RKO (cell line): ENCODE measurements at places on chromosomes 11 and 22.

DNA sequence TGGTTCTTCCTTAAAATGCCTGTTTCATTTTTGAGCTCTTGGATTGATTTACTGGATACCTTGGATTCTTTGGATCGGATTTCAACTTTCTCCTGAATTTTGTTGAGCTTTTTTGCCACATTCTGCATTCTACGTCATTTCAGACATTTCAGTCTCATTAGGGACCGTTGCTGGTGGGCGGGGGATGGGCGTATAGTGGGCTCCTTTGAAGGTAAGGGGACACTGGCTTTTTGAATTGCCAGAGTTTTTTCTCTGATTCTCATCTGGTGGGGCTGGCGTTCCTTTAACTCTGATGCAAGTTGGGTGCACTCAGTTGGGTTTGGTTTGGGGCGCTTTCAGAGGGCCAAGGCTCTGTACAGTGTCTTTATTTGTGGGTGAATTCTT is 216.5 kb downstream of the DYNC2H1 start:
- DNase-seq, result no peak

- DNase-seq, result no peak
Observed at GRCh38 chr11:72951888-72952287, 137.7 kb downstream of the ATG16L2 start.

- DNase-seq, result no peak
Observed at GRCh38 chr11:34846467-34846866, 69.7 kb downstream of the APIP start.

DNA sequence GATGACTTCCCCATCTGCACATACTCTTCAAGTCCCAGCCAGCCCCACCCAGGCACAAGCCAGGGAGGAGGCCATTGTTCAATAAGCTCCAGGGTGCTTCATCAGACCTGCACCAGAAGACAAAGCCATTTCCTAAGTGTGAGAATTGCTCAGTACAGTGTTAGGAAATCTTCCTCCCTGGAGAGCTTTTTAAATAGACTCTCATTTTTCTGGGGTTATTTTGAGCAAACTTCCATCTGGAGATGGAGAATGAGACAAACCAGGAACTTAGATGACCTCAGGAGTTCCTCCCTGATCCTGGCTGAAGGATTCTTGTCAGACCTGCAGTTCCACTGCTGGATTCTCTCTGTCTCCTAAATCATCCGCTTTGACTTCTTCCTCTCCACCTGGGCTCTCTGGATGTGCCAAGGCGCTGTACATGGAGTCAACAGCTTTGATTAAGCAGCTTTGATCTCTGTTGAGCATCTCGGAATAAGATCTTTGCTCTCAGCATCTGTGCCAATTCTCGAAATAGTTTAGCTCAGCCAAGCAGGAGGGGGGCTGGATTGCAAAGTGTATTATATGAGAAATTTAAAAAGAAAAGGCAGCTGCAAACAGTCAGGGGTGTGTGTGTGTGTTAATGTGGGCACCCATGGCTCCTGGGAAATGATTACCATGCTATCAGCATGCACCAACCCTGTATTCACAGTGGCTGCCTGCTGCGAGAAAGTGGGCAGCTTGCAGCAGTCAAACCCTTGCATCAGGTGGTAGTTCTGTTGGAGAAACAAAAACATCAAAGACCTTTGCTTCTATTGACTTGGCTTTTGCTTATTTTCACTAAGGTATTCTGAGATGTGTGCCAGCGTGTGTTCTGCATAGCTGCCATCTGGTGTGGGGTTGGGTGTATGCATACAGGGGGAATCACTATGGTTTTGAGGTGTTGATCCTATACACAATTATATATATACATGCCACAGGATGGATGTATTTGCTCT is 70.2 kb upstream of the NAV2 start:
- DNase-seq, result no peak

GRCh38 chr11:46456269-46457001 is 64.9 kb upstream of the CHRM4 start:
- DNase-seq, result no peak

DNA sequence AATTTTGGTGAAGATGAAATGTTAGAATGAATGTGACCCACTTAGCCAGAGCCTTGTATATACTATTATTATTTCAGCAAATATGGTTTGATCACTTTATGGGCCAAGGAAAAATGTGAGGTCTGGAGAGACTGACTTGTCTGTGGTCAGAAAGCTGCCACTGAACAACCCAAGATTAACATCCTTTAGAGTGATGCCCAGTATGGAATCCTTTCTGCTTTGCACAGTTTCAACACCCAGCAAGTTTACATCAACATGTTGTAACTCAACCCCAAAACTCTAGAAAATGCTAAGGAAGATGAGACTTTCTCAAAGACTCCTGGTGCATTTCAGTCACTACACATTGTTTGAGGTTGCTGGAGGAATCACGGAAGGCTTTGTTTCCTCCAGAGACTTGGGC is 107.7 kb downstream of the SNX19 start:
- no peak for DNase-seq

DNA sequence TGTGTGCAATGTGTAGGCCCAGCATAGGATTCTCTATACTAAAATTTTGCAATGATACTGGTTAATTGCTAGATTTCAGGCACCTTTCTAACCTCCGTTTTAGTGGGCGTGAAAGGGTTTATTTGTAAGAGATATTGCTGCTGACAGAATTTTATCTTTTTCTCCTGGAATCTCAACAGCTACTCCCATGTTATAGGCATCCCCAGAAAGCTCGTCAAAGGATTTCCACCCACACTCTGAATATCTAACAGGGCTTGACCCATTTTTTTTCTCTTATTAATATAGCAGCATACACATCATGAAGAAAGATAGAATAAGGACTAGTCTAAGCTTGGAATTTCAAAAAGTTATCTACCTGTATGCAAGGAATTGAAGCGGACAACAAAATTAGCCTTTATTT is 124.5 kb downstream of the METTL15 start:
- DNase-seq, result no peak

DNA sequence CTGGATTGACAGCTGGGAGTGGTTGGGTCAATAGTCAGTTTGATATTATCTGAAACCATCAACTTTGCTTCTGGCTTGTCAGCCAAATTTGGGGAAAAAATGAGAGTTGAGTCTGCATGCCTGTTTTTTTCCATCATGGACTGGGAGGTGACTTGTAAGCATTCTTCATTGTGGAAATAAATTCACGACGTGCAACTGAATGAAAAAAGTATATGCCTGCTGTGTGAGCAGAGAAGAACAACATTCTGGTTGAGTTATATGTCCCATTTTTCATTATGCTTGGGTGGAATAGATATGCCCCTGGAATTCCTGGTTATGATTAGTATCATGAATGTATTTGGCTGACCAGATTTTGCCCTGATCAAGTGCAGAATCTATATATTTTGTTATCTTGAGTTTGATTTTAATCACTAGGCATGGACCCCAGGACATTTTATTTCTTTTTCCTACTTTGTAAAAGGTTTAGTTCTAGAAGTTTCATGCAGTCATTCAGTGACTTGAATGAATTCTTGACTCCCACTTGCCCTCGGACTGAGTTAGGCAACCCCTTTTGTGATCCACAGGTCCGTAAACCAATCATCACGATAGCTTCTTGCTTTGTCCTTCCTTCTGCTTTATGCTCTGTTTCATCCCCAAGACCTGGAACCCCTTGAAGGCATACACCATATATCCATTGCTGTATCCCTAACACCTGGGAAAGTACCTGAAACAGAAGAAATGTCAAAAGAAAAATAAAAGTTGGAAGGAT is 205.8 kb downstream of the NAV2 start:
- DNase-seq, result no peak

DNA sequence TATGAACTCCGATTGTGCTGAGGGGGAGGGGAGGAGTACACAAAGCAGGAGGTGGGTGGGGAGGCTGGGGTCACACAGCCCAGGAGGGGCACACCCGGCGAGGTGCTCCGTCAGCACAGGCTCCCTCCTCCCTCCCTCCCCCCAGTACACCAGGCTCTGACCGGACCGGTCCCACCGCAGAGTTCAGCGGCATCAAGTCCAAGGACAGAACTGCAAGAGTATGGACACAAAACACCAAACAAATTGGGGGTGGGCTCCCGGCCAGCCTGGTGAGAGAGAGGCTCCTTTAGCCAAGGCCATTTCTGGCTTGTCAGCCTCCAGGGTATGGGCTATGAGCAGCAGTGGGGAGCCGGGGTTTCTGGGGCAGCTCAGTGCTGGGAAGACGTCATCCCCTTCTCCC is 68.3 kb downstream of the ST3GAL4 start:
- DNase-seq, result no peak

GRCh38 chr11:111966678-111967077 is 29.5 kb downstream of the DIXDC1 start:
- no peak for DNase-seq

- DNase-seq, result no peak
Observed at GRCh38 chr11:110565357-110566336, 135.9 kb downstream of the FDX1 start.

GRCh38 chr11:77446911-77447629 is 26.8 kb downstream of the PAK1 start:
- DNase-seq, result no peak

GRCh38 chr11:57324886-57325734 is at the start of gene TNKS1BP1:
TSS of gene TNKS1BP1 (minus strand) at chr11:57324952. CDS start at chr11:57321885, 3,067 bp downstream.
- peak; percentile 96 for DNase-seq

- DNase-seq, result no peak
Observed at GRCh38 chr11:44507896-44508445, 57.5 kb upstream of the CD82 start.

- no peak for DNase-seq
Observed at GRCh38 chr11:61962213-61963015, 5.0 kb downstream of the FTH1 start.

GRCh38 chr22:24984122-24984521 is 31.6 kb downstream of the KIAA1671 start:
- DNase-seq, result no peak

- DNase-seq, result no peak
Observed at GRCh38 chr11:95486979-95487378, 256.0 kb upstream of the SESN3 start.

- no peak for DNase-seq
Observed at GRCh38 chr11:87779276-87780067, 395.8 kb downstream of the RAB38 start.

DNA sequence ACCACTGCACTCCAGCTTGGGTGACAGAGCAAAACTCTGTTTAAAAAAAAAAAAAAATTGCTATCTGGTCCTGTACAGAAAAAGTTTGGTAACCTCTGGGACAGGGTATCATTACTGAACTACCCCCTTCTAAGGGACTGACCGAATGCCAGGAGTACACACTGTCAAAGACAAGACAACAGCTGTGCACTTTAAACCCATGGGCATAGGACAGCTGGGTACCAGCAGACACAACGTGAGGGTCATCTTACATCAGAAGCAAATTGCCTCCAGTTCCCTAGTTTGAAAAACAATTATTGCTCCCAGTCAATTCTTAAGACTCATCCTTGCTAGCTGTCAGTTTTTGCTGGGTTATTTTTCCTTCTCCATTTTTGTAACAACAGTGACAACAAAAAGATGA is 17.8 kb downstream of the CD59 start:
- DNase-seq, result no peak

DNA sequence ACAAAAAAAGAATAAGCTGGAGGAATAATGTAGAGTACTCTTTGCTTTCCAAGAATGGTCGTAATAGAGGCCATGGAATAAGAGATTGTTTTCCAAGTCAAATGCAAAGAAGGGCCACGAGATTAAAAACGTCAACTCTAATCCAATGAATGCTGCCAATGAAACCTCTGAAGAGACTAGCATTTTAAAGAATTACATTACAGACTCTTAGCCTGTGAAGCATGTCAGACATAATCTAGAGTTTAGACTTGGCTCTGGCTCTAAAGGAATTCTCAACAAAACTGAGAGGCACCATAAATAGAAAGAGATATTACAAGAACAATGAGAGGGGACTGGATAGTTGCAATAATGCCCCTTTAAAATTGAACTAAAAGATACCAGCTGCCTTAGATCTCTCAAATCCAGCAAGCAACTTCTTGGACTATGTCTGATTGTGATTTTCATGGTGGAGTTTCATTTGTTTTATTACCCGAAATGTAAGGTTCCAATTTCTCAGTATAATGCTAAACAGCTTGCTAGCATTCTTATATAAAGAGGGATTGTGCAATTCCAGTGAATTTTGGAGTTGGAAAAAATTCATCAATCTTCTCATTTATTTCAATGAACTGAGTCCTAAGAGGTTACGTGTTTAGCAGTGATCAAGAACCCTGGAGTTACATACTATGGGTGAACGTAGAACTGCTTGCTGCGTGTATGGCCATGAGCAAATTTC is 5.6 kb downstream of the ETS1 start:
- no peak for DNase-seq

DNA sequence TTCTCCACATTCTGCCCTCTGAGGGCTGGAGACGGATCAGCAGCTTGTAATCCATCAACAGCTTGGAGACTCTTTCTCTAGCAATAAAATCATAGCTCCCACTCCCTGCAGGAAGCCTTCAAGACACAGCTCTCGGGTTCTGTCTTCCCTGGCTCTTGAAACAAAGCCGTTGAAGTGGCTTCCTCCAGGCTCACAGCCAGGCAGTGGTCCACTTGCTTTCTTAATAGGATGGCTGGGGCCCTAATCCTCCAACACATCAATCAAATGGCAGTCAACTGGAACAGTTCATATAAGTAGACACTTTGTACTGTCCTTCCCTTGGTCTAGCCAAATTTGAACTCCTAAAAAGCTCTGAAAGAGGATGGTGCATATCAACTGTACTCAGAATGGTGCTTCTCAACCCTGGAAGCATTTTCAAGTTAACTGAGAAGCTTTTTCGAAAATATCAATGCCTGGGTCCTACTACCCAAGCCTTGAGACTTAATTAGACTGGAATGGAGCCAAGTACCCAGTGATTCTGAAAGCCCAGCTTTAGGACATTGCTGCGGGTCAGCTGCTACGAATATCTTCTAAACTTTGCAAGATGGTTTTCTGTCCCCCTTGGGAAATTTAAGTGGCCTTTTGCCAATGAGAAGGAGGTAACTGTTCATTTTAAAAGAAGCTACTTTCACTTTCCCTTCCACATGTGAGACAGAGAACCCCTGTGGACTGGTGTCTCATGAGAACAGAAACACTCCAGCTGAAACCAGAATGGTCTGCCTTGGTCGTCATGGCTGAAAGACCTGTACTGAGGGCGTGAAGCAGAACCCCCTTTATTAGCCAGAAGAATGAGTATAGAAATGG is 74.7 kb downstream of the SC5D start:
- DNase-seq, result no peak

DNA sequence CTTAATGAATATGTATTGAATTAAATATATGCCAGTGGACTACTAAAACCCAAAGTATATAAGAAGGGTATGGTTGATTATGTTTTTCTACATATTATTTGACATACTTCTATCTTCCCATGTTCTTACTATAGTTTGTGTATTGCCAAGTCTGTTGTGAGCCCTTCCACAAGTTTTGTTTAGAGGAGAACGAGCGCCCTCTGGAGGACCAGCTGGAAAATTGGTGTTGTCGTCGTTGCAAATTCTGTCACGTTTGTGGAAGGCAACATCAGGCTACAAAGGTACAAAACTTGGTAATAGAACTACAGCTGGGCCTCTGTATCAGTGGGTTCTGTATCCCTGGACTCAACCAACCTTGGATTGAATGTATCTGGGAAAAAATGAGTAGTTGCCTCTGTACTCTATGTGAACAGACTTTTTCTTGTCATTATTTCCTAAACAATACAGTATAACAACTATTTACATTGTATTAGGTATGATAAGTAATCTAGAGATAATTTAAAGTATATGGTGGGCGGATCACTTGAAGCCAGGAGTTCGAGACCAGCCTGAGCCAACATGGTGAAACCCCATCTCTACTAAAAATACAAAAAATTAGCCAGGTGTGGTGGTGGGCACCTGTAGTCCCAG is 38.7 kb upstream of the TTC36 start:
- DNase-seq, result peak; percentile 87
